ENCODE measurements at places on chromosomes 13 and 19. TPM values are rescaled to one million over a fixed set of nuclear protein-coding genes. Genes with fewer than 3 reads are reported as not detected.

Gene KIR2DL4
- not detected for total RNA-seq

GRCh38 chr19:54307389-54308020 lies 5.5 kb downstream of the LILRA5 start:
- no peak for DNase-seq
- peaks cover 4% of the 10 kb centered on the region for H3K27me3 ChIP-seq
- H3K4me3 ChIP-seq = no peak overlapping the region
- peaks cover 29% of the 10 kb centered on the region for H3K4me1 ChIP-seq
- H3K36me3 ChIP-seq = no peaks in the 10 kb centered on the region

DNA sequence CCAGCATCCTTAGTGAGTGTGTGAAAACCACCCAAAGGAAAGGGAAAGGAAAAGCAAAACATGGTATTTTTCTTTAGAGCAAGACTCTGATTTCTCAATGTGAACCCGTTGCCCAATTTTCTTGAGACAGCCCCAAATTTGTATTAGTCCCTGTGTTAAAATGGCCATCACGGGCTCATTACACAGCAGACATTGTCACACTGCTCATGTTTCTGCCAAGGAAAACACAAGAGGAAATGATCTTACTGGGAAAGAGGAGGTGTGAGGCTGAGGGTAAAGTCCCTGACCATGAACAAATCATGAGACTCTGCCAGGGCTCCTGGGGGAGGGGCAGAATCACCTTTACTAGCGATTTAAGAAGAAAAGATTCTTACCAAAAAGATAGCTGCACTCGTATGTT lies 54.4 kb downstream of the FAM124A start:
- H3K36me3 ChIP-seq = no peaks in the 10 kb centered on the region
- H3K27me3 ChIP-seq = peaks cover 5% of the 10 kb centered on the region
- H3K4me1 ChIP-seq = no peaks in the 10 kb centered on the region
- H3K27ac ChIP-seq = no peak overlapping the region

DNA sequence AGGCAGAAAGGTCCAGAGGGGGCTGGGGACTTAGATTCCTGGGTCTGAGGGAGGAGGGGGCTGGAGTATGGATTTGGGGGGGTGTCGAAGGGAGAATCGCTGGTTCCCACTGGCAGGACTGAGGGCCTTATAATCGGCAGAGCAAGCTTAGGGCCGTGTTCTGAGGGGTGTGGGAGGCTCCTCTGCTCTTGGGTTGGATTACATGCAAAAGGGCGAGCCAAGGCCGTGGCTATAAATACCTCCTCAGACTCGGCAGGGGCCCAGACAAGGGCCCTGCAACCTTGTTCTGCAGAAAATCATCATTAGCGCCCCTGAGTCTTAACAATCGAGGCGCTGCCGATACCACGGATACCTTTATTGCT lies 707 bp upstream of the MAMSTR start:
- no peak for DNase-seq
- H3K27ac ChIP-seq = peak overlapping the region; percentile 97
- H3K36me3 ChIP-seq = peaks cover 6% of the 10 kb centered on the region

- H3K27me3 ChIP-seq = no peaks in the 10 kb centered on the region
- no peak overlapping the region for H3K27ac ChIP-seq
- no peak overlapping the region for H3K4me3 ChIP-seq
Measured at GRCh38 chr13:106882246-106882645, 314.3 kb upstream of the ARGLU1 start.

DNA sequence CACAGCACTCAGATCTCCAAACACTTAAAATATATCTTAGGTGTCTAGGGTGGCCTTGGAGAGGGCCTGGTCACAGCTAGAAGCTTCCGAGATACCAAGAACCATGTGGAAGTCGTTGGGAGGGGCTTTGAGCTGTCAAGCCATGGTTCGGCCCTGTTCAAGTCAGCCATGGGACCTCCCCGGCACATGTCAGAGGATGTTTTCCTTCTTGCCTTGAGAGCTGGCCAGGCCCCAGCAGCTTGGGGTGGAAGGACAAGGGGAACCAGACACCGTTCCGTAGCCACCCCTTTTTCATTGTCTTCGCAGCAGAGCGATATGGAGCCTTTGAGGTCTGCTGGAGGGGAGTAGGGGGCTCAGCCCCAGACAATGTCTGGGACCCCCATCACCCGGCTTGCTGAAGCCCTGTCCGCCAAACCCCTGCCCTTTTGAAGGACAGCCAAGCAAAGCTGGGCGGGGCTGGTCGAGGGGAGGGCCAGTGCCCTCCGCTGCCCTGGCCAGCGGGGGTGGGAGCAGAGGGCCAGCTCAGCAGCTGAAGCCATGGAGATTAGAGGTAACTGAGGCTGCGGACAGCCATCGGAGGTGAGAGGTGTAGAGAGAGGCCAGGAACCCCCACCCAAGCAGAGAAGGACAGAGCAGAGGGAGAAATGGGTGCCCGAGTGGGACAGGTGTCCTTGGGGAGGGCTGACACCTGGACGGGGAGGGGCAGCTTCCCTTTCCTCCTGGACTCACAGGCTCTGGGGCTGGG lies 435 bp downstream of the KLK11 start:
- H3K36me3 ChIP-seq = no peaks in the 10 kb centered on the region
- no peak overlapping the region for H3K4me3 ChIP-seq
- H3K27me3 ChIP-seq = peaks cover 15% of the 10 kb centered on the region
- DNase-seq = no peak

DNA sequence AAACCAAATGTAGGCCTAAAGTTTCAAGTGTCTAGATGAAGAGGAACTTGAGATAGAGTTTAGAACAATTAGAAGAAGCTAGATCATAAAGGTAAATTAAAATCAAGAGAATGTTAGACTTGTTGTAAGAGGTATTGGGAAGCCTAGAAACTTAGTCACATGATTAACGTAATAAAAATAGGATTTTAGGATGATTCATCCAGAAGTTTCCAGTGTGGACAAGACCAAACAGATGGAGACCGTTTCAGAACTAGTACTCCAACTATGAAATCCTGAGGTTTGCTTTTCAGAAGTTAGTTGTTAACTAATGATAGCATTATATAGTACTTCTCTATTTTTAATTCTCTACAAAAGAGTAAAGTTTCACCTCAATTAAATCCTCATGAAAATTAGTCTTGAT lies 104.9 kb downstream of the MZT1 start:
- H3K4me3 ChIP-seq = no peak overlapping the region
- H3K27ac ChIP-seq = no peak overlapping the region
- H3K4me1 ChIP-seq = no peaks in the 10 kb centered on the region
- no peaks in the 10 kb centered on the region for H3K27me3 ChIP-seq

Data from activated CD8-positive, alpha-beta T cell treated with anti-CD3 and anti-CD28 coated beads, Interleukin-2, amount 10 ng/mL, durations not matched to agents 7 days and 5 days (primary cell).